ENCODE measurements at places on chromosomes 4 and X. TPM values are rescaled to one million over a fixed set of nuclear protein-coding genes. Genes with fewer than 3 reads are reported as not detected.

Gene DMRTC1
- total RNA-seq = not detected

Gene EIF2S3
- 328 TPM for total RNA-seq

Gene ARHGEF6
- total RNA-seq = 8.0 TPM

Gene PNMA6A
- total RNA-seq = 0.29 TPM

Gene MCF2
- 0.49 TPM for total RNA-seq

Gene APLN
- 0.19 TPM for total RNA-seq

Gene FAM47E
- total RNA-seq = 3.9 TPM

Gene DCAF4L1
- total RNA-seq = 0.14 TPM

Gene CLDN34
- not detected for total RNA-seq

Gene BTK
- not detected for total RNA-seq

Gene ACE2
- total RNA-seq = not detected

Gene NUP62CL
- total RNA-seq = 0.48 TPM

Gene AR
- total RNA-seq = 7.6 TPM

Gene PLXNB3
- total RNA-seq = 1.6 TPM

Gene ADGRG2
- total RNA-seq = 0.58 TPM
